ENCODE measurements at places on chromosomes 16 and 17.

DNA sequence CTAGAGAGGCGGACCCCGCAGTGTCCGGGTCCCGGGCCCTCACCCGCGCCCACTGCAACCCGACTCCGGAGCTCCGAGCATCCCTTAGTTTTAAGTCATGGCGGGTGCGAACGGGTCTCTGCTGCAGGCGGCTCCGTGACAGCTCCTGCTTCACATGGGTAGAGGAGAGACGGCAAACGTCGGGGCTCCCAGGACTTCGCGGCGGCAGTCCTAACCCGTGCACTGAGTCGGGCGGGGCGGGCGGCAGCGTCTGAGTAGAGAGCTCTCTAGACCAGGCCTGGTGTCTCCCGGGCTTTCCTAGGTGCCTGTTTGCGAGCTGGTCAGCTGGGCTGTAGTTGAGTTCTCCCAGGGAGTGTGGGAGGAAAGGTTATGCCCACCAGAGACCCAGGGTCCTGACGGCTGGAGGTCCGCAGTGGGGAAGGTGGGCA lies 345 bp downstream of the TSC2 start:
- no peak for DNase-seq

DNA sequence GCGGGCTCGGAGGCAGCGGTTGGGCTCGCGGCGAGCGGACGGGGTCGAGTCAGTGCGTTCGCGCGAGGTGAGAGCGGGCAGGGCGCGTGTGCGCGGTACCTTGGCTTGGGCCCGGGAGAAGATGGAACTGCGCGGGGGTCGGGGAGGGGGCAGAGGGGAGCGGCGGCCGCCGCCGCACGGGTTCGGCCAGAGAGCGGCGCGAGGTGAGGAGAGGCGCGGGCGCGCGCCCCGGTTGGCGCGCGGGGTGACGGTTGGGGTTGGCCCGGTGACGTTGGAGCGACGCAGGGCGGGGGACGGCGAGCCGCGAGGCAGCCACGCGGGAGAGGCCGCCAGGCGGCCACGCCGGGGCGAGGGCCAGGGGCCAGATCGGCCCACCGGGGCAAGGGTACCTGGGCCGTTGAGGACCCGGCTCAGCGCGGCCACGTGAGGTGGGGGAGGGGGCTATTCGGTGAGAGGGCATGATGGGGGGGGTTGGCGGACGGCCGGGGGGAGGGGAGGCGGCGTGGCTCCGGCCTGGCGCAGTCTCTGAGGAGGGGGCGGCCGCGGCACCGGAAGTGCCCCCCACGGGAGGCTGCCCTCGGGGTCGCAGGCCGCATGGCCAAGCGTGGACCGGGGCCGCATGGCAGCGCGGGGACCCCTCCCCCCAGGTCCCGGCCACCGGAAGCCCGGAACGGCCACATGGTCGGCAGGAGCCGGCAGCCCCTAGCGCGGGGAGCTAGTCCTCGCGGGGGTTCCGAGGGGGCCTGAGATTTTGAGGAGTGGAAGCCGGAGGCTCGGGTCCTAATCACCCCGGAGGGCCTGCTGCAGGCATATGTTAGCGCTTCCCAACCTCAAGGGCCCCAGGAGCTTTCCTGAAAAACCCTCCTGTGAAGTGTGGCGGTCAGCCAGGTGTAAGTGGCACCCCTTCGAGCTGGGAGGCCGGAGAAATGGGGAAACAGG lies 527 bp downstream of the EIF5A start:
- no peak for DNase-seq

- no peak for DNase-seq
Measured at GRCh38 chr17:40457964-40458791, 14.9 kb downstream of the IGFBP4 start.

DNA sequence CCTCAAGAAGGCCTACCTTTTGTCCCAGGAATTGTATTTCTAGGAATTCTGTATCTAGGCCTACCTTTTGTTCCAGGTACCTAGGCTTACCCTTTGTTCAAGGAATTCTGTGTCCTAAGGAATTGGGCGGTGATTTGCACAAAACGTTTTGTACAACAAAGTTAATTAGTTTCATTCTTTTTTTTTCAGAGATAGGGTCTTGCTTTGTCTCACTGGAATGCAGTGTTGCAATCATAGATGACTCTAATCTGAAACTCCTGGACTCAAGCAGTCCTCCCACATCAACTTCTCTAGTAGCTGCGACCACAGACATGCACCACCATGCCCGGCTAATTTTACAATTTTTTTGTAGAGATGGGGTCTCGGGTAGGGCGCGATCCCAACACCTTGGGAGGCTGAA lies 7.0 kb downstream of the CDR2L start:
- DNase-seq, result no peak

GRCh38 chr17:55298111-55298730 lies 33.5 kb downstream of the HLF start:
- no peak for DNase-seq

- no peak for DNase-seq
Measured at GRCh38 chr17:76585033-76585648, 519 bp downstream of the ST6GALNAC2 start.

GRCh38 chr16:9279291-9280068 lies 188.0 kb downstream of the HAPSTR1 start:
- no peak for DNase-seq

GRCh38 chr16:68217506-68217905 lies 18.4 kb downstream of the ESRP2 start:
- no peak for DNase-seq

GRCh38 chr17:7951143-7951792 lies 19.3 kb downstream of the CNTROB start:
- DNase-seq, result no peak

- no peak for DNase-seq
Measured at GRCh38 chr16:11506741-11507305, 79.9 kb downstream of the LITAF start.

GRCh38 chr16:87592018-87592712 lies 10.1 kb upstream of the JPH3 start:
- DNase-seq, result no peak

DNA sequence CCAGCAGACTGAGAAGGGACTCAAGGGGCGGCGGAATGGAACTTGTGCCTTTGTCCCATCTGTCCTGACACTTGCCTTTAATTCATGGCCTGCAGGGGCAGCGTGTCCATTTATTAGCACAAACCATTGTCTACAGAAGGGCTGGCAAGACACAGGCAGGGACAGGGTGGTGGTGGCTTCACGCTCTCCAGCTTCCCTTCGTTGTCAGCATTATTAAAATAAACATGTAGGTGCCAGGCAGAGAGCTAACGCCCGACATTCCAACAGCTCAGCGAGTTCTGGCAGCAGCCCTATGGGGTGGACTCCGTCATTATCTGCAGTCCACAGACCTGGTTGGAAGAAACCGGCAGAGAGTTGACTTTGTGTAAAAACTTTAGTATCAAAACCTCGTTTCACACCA lies 16.3 kb downstream of the DNAI2 start:
- no peak for DNase-seq

GRCh38 chr16:64426131-64426666 lies 695.7 kb downstream of the CDH11 start:
- no peak for DNase-seq

- no peak for DNase-seq
Measured at GRCh38 chr17:68378268-68379176, 78.8 kb downstream of the WIPI1 start.

- no peak for DNase-seq
Measured at GRCh38 chr17:79927688-79928501, 88.7 kb upstream of the CBX4 start.

- DNase-seq, result no peak
Measured at GRCh38 chr17:59234631-59235030, 14.3 kb downstream of the GDPD1 start.

DNA sequence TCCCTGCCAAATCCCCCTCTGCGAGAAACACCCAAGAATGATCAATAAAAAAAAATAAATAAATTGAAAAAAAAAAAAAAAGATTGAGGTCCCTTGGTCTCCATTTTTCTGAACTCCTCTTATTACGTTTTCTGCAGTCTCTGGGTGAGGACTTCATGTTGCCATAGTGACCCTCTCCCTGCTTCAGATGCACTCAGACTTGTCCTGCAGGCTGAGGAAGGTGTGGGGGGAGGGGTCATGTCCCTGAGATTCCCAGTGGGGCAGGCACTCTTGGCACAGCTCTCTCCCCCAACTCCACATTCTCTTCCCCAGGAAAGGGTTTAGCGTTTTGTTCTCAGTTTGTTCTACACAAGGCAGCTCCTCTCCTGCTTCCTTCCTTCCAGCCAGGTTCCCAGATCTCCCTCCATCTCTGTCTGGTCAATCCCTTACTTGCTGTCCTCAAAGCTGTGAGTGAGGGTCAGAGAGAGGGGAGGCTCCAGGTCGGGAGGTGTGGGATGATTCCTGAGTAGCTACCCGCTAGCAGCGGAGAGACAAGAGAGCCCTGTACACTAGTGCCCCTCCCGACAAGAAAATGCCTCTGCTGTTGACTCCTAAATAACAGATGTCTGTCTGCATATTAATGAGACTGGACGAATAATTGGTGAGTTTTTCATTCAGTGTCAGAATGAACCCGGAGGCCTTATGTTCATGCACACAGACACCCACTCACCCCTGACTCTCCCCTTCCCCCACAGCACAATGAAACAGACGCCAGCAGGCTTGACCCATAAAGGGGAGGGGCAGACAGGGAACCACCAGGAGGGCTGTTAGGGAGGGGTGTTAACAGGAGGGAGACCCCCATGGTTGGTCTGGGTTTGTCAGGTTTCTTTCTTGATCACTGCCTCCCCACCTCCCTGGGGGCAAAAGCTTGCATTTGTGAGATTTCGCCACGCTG lies 9.2 kb downstream of the RND2 start:
- DNase-seq, result no peak

DNA sequence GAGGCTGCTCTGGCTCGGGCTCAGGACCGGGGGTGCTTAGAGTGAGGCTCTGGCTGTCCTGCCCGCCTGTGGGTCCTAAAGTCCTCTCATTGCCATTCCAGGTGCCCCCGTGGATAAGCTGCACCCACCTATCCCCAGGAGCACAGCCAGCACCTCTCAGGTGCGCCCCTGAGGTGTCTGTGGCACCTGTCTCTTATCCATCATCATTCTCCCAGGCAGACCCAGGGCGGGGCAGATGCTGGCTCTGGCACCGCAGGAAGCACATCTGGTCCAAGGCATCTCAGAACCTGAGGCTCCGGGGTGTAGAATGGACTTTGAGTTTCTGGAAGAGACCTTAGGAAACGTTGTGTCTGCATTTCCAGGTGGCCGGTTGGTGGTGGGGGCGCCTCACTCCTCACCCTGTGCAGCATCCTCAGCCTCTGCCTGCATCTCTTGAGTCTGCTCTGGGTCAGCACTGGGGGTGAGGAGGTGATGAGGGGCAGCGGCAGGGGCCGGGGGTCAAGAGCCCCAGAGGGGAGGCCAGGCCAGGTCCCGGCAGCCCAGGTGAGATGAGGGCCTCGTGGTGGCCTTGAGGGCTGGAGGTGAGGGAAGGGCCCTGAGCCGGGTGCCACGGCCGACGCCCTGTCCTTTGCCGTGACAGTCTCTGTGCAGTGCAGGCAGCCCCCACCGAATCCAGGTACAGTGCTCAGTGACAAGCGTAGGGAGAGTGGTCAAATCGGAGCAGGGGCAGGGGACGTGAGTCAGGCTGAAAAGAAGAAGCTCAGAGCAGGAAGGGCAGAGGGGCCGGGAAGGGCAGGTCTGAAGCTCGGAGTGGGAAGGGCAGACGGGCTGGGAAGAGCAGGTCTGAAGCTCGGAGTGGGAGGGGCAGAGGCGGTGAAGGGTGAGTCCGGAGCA lies 173.5 kb downstream of the NPIPB11 start:
- DNase-seq, result no peak

DNA sequence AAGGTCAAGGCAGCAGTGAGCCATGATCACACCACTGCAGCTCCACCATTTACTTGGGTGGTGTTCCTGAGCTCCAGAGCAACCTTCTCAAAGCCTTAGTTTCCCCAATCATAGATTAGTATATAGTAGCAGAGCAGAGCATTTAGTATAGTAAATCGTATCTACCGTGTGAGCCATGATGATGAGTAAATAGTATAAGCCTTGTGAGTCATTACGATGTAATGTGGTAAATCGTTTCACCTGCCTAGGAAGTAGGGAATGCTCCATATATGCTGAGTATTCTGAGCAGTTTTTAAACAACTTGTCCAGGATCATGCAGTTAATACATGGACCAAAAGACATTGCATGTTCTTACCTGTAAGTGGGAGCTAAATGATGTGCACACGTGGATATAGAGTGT lies 66.4 kb downstream of the SCNN1B start:
- peak; percentile 22 for DNase-seq

Data from Panc1 (cell line).